SK-N-SH (cell line): ENCODE measurements at places on chromosomes 7 and 10.

GRCh38 chr7:2435146-2435545 is 31.7 kb downstream of the CHST12 start:
- no peak for DNase-seq

DNA sequence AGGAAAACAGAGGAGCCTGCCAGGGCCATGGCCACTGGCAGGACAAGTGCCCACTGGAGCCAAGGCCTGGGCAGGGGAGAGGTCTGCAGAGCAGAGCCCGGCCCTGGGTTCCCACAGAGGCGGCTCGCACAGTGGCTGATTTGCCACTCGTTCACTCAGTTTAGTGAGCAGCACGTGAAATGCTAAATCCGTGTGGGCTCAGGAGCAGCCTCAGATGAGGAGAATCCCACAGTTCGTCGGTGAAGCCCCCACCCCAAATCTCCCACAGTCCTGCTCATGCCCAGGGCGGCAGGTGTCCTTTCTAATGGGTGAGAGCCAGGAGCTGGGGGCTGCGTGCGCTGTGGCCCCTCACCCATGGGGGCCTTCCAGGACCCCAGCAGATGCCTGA is 107.7 kb upstream of the FAM20C start:
- DNase-seq = no peak

- DNase-seq = no peak
Observed at GRCh38 chr7:29077176-29077575, 69.2 kb downstream of the CPVL start.

DNA sequence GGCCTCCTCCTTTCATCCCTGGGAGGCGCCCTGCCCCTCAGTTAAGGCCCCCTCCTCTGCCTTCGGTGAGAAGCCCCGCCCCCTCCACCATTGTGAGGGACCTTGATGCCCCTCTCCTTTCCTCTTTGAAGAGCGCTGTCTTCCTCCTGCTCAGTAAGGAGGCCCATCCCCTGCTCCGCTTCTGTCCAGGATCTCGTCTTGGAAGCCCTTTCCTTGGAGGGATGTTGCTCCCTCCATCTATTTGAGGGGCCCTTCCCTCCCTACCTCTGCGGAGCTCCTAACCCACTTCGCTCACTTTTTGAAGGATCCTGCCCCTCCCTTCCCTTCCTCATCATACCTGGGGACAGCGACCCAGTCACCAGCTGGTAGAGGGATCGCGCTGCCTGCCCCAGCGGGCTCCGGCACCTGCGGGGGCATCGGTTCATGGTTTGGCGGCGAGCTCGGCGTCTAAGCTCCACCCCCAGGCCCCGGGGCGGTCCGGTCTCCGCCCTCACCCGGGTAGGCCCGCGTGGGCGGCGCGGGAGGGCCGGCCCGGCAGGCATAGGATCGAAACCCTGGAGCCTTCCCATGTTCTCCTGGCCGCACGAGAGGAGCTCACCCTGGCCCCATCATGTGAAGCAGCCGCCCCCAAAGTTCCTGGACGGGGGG is 4.1 kb downstream of the KCNIP2 start:
- DNase-seq = peak; percentile 77
